Breast epithelium (tissue), 4 donors: ENCODE measurements at places on chromosomes 1 and 21.

GRCh38 chr1:28913786-28914227 lies 562 bp upstream of the EPB41 start:
- DNase-seq, result no peak

GRCh38 chr1:7265771-7266371 lies 480.6 kb downstream of the CAMTA1 start:
- DNase-seq, result peak; percentile 67

- no peak for DNase-seq
Measured at GRCh38 chr1:182674346-182675246, 9.8 kb downstream of the RGS8 start.

DNA sequence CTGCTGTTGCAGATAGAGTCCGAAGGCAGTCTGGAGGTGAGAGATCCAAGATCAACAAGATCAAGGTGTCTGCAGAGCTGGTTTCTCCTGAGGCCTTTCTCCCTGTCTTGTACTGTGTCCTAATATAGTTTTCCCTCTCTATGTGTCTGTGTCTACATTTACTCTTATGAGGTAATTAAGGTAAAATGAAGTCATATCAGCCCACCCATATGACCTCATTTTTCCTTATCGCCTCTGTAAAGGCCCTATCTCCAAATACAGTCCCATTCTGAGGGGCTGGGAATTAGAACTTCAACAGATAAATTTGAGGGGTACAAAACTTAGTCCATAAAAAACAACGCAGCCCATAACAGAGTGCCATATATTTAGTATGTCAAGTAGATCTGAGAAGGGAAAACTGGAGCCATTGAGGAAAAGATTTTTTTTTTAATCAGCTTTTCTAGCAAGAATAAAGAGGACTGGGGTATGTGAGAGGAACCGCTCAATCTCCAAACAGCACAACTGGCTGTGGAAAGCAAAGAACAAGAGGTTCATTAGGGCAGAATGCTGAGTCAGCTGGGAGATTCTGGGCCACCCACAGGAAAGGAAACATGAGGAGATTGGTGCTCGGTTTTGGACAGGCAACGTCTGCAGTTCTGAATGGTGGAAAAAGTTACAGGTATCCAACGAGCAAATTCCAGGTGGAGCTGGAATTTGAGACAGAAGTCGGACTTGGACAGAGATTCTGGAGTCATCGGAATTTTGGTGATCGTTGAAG lies 65.7 kb downstream of the MAP3K21 start:
- DNase-seq, result no peak

- no peak for DNase-seq
Measured at GRCh38 chr1:197150336-197151005, 4.0 kb upstream of the ASPM start.

GRCh38 chr21:17925000-17925610 lies 105.9 kb upstream of the C21orf91 start:
- no peak for DNase-seq

GRCh38 chr1:1779691-1780597 lies 1.7 kb upstream of the NADK start:
- no peak for DNase-seq

DNA sequence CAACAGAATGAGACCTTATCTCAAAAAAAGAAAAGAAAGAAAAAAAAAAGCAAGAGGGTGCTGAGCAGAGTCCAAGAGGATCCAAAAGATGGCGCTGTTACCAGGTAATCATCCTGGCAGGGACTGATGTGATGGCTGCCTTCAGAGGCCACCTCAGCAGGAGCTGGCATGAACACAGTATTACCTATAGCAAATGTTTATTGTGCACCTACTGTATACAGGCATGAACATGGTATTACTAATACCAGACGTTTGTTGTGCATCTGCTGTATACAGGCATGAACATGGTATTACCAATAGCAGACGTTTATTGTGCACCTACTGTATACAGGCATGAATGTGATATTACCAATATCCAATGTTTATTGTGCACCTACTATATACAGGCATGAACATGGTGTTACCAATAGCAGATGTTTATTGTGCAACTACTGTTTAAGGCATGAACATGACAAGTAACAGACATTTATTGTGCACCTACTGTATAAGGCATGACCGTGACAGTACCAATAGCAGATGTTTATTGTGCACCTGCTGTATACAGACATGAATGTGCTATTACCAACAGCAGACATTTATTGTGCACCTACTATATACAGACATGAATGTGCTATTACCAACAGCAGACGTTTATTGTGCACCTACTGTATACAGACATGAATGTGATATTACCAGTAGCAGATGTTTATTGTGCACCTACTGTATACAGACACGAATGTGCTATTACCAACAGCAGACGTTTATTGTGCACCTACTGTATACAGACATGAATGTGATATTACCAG lies 115.1 kb upstream of the TMEM51 start:
- DNase-seq, result no peak

GRCh38 chr21:37462087-37462861 lies 95.7 kb downstream of the DYRK1A start:
- DNase-seq, result no peak

DNA sequence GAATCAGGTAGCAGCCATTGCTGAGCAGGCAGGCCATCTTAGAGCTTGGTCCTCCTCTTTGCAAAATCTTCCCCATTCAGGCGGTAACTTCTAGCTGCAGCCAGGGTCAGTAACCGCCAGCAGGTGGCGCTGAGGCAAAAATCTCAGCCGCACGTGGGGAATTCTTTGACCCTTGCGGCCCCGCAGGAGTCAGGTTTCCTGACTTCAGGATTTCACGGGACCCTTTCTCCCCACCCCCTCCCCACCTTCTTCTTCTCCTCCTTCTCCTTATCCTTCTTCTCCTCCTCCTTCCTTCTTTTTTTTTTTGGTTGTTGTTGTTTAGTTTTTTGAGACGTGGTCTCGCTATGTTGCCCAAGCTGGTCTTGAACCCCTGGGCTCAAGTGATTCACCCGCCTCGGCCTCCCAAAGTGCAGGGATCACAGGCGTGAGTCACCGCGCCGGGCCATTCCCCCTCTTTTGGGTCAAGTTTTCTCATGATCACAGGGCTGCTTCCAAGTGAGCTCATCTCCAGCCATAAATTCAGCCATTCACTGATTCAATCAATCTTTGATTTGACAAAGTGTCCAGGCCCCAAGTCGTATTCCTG lies 33.4 kb upstream of the TENT5B start:
- DNase-seq, result peak; percentile 67

DNA sequence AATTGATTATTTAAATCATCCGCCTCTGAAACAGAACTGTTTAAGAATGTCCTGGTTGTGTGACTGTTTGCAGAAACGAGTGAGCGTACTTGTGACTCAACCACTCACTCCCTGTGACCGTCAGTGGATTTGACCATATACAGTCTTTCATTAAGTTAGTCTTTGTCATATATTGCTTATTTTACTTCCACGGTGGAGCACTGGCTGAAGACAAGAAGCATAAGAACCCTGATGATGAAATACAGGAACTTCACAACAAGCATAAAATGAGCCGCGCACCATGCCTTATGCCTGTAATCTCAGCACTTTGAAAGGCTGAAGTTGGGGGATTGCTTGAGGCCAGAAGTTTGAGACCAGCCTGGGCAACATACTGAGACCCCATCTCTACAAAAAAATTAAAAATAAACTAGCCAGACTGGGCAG lies 194.0 kb downstream of the TOMM20 start:
- DNase-seq, result no peak

DNA sequence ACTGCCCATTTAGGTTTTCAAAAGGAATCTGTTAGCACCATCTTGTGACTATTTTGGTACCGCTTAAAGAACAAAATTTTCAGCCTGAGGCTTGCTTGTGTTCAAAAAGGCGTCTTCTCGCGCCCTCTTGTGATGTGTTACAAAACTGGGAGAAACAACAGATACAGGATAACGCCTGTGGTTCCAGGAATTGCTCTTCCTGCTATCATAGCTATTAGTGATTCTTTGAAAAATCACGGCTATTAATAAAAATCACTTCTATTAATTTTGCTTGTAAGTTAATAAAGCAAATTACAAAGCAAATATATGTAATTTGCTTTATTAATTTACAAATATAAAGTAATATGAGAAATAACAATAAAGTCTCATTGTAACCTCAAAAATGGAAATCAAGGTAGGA lies 82.2 kb upstream of the ABCD3 start:
- DNase-seq, result no peak

GRCh38 chr1:40045182-40045581 lies 4.7 kb downstream of the CAP1 start:
- DNase-seq, result no peak

DNA sequence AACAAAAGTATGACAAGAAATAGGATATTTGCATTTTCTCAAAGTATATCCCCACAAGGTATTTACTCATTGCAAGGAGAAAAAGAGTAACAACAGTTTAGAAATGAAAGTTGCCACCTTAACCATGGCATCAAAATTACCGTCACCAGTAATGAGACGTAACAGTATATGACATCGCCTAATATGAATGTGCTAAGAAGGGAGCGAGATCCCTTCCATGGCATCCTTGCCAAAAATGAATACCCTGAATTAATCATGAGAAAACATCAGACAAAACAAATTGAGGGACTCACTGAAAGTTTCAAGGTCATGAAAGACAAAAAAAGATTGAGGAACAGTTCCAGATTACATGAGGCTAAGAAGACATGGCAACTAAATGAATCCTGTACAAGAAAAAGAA lies 78.9 kb upstream of the MROH9 start:
- DNase-seq, result no peak

DNA sequence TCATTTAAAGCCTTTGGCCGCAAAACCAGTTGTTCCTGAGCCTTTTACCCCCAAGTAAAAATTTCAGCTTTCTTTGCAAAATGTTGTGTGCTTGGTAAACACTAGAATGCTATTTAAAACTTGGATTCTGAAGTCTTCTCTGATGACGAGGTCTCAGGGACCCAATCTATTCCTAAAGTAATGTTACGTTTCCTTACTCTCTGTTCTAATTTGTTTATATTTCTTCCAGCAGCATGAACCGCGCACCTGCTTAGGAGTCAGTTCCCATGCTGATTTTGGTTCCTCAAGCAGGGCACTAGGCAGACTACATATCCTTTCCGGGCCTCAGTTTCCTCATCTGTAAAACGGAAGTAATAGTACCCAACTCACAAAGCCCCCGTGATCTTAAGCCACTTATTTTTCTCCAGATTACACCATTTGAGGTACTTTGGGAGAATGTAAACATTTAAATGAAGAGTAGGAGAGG lies 969 bp upstream of the ALDH4A1 start:
- no peak for DNase-seq

- DNase-seq, result no peak
Measured at GRCh38 chr1:163535807-163536206, 214.1 kb downstream of the NUF2 start.

GRCh38 chr1:15385420-15385819 lies 24.3 kb upstream of the EFHD2 start:
- DNase-seq, result no peak

- no peak for DNase-seq
Measured at GRCh38 chr1:28160782-28161266, 15.7 kb downstream of the PTAFR start.

DNA sequence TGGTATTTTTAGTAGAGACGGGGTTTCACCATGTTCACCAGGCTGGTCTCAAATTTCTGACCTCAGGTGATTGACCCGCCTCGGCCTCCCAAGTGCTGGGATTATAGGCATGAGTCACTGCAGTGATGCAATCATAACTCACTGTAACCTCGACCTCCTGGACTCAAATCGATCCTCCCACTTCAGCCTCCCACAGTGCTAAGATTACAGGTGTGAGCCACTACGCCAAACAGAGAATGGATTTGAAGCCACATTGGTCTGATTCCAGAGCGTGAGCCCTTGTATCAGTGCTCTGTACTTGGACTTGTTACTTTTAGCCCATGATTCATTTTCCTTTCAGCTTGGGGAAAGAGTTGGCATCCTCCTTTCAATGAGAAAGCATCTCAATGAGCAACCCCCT lies 14.9 kb upstream of the ZNF683 start:
- no peak for DNase-seq

GRCh38 chr1:155070158-155070621 lies 6.7 kb downstream of the EFNA4 start:
- no peak for DNase-seq

DNA sequence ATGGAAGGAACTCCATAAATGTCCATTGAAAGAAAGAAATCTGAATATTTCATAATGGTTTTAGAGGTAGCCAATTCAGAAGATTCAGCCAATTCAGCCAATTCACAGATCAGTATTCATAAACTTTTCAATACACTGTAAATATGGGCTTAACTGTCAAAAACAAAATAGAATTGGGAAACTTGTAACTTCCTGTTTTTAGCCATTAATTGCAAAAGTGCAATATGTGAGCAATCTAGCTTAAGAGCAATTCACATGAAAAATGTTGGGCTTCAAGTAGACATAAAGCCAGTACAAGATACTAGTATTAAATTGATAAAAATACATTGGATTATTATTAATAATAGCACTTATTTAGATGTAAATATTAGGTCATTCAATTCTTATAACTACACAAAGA lies 27.5 kb upstream of the PLPPR4 start:
- DNase-seq, result no peak

DNA sequence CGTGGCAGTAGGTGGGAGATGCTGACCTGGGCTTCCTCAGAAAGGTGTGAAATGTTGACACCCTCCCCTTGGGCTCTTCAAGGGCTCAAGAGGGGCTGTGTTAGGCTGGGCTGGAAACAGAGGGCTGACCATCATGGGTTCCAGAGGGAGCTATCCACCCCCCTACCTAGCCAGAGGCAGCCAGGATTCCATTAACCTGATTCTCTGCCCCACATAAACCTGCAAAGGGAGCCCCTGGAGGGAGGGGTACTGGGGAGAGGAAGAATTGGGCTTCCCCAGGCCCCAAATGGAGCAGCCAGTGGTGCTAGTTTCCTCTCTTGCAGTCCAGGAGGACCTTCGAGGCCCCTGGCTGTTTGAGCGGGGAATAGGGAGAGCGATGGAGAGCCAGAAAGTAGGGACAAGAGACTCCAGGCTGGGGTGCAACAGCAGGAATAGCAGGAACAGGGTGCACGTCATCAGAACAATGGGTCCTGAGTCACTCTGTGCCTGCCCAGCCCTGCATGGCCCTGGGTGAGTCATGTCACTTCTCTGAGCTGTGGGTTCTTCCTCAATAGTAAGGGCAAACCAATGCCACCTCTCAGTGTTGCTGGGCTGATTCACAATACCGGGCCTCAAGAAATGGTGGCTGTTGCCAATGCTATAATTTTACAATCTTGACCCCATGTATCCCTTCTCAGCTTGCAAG lies 121.2 kb downstream of the EPHB2 start:
- peak; percentile 39 for DNase-seq

GRCh38 chr1:89900323-89900722 lies 79.5 kb downstream of the LRRC8D start:
- no peak for DNase-seq

GRCh38 chr1:21937034-21937371 lies at the start of gene HSPG2:
Gene HSPG2, minus strand, starts transcription at chr1:21937310. Its CDS starts 93 bp downstream, at chr1:21937217.
- DNase-seq, result no peak

- no peak for DNase-seq
Measured at GRCh38 chr1:201706109-201706508, 122.8 kb upstream of the IPO9 start.

DNA sequence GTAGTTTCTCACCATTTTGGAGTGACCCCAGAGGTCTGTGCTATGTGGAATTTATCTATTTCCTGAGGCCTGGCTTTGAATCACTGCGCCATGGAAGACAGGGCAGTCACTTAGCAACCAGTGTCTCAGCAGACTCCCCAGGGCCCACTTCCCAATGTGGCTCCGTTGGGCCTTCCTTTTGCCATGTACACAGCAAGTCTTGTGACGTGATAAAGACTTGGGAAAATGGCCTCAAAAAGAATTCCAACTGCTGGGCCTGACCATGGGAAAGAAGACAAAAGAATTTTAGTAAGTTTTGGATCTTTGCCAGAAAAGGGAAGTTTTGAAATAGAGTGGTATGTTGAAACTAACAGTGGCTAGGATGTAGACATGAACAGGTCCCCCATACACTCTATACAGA lies 36.2 kb downstream of the TLR5 start:
- no peak for DNase-seq
